Activated CD4-positive, alpha-beta T cell treated with anti-CD3 and anti-CD28 coated beads, Interleukin-2, amount 50 U/mL, for 48 hours (primary cell): ENCODE measurements at places on chromosomes 16 and 17.
A peak's percentile ranks its signal among the peaks of the same experiment; 100 is the strongest.

GRCh38 chr17:78133179-78133951 lies 2.8 kb downstream of the TMC8 start:
- no peak for DNase-seq

DNA sequence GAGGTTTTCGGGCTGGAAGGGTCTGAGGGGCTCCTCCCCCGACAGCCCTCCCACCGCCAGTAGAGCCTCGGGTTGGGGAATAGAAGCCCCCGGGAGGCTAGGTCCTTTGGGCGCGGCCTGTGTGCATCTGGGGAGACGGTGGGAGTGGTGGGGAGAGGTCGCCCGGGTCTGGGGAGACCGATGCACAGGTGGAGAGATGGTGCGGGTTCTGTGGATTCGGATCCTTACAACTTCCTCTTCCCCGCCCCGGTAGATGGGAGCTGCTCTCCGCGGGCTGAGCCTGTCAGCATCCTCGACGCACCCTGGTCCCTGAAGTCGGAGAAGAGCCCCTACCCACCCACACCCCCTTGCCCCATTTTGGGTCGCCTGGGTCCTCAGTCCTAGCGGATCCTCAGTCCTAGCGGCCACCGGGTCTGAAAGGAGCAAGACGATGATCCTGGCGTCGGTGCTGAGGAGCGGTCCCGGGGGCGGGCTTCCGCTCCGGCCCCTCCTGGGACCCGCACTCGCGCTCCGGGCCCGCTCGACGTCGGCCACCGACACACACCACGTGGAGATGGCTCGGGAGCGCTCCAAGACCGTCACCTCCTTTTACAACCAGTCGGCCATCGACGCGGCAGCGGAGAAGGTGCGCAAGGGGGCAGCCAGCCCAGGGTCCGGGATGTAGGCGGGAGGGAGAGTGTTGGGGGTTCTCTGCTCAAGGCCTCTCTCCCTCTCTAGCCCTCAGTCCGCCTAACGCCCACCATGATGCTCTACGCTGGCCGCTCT lies 790 bp downstream of the BCKDK start:
- DNase-seq = no peak

- peak; percentile 52 for DNase-seq
These were observed 2.2 kb upstream of the PLEKHH3 start for GRCh38 chr17:42678951-42679491.

DNA sequence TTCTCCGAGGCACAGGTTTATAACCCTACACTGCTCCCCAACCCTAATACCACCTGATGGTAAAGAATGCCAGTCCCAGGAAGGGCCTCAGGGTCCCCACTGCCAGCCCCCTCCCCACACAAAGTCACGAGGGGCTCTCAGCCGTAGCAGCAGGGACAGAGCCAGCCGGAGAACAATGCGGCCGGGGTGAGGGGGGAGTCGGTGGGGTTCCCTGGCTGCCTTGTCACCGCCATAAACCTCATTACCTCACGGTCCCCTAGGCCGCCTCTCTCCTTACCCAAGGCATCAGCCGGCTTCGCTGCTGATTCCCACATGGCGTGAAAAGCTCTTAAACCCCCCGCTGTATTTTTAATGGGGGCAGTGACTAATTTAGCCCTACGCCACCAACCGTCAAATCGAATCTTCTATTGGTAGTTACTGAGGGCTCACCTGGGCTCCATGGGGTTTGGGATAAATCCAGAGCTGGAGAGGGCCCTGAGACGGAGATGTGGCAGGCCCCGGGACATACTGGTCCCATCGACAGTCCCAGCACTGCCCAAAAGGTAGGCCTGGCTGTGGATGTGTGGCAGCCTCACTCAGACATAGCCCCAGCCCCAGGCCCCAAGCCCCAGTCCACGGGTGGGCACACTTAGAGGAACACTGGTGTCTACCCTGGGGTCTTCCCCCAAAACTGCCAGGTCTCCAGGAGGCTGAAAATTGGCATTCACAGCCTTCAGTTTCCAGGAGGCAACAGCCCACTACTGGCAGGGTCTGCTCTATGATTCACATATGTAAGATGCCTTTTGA lies 115.3 kb downstream of the C16orf78 start:
- DNase-seq = no peak

DNA sequence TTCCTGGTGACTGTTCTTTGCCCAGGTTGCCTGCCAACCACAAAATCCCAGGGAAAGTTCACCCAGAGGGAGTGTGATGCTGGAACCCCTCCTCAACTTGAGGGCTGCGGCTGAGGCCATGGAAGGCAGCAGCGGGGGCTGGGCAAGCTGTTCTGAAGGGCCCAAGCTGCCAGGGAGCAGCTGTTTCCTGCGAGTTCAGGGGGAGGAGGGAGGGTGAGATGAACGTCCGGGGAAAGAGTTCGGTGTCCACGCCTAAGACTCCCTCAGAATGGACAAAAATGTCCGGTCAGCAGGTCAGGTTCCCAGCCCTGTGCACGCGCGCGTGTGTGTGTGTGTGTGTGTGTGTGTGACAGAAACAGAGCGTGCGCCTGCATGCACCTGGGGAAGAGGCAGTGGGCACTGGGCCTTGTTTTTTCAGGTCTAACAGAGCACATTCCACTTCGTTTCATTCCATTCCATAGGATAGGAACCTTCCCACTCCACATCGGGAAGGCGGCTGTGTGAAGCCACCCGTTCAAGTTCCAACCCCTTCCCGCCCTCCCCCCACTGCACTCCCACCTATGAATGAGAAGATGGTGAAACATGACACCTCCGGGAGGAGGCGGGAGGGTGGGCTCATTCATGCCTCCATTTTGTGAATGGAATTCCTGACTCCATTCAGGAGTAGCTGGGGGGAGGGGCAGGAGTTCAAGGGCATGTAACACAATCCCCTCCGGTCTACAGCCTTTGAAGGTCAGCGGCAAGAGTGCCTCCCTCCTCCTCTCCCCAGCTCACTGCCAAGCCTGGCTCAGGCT lies 15.7 kb downstream of the ETV4 start:
- no peak for DNase-seq

DNA sequence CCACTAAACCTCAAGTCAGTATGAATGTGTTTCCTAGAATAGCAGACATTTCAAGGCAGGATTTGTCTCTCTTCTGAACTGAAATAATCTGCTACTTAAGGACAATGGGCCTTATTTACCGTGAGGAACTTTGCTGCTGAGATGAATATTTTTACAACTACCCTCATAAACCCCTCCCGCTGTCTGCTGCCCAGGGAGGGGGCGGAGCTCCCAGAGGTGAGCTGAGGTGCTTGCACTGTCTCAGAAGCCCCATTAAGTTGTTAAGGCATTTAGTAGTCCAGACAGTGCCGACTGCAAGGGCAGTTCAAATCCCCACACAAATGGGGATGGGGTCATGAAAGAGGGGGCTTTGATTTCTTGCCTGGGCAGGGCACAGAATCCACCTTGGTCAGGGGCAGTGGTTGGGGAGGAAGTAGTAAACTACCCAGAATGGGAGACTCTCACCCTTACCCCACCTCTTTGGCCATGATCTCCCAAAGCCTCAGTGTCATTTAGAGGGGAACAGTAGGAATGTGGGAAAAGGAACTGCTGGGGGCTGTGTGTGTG lies 19.2 kb downstream of the HNF1B start:
- no peak for DNase-seq

- DNase-seq = no peak
These were observed 78.1 kb upstream of the BRD7 start for GRCh38 chr16:50446861-50447260.

GRCh38 chr17:43042025-43042628 lies 17.1 kb downstream of the RND2 start:
- no peak for DNase-seq

- no peak for DNase-seq
These were observed 18.9 kb downstream of the TMEM94 start for GRCh38 chr17:75475144-75475835.

- no peak for DNase-seq
These were observed 18.1 kb downstream of the ATMIN start for GRCh38 chr16:81053761-81054160.

DNA sequence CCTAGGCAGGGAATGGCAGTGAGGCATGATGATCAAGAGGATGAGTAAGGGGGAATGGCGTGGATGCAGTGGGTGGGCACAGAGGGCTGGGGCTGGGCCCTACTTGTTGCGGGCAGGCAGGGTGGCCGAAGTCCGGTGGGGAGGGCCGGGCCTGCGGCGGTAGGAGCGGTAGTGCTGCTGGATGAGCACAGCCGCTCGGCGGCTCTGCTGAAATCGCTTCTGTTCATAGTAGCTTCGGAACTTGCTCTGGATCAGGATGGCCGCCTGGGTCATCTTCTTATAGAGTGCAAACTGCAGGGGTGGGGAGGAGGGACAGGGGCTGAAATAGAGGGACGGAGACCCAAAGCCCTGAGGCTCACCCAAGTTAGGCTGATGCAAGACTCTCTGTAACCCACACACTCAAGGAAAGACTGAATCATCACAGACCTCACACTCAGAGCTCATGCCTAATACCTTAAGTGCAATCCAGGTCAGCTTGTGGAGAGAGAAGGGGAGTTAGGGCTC lies 1.5 kb upstream of the SPAG7 start:
- no peak for DNase-seq

DNA sequence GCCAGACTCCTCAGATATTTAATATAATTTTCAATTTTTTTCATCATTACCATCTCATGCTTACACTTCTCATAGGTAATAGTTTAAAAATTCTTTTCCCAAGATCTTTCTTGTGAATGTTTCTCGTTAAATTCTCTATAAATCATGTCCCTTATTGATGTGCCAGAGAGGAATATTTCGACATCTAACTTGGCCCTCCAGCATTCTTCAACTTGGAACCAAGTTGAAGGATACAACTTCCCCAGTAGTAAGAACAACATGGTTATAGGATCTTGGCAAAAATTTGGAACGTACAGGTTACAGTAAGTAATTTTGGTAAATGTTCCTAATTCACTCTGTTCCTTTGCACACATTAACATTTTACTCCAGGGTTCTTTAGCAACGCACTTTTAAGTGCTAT lies 731.8 kb downstream of the CDH11 start:
- no peak for DNase-seq

GRCh38 chr16:51624080-51624775 lies 473.2 kb upstream of the SALL1 start:
- no peak for DNase-seq

- DNase-seq = peak; percentile 36
These were observed 572 bp downstream of the MPG start for GRCh38 chr16:78444-79150.

DNA sequence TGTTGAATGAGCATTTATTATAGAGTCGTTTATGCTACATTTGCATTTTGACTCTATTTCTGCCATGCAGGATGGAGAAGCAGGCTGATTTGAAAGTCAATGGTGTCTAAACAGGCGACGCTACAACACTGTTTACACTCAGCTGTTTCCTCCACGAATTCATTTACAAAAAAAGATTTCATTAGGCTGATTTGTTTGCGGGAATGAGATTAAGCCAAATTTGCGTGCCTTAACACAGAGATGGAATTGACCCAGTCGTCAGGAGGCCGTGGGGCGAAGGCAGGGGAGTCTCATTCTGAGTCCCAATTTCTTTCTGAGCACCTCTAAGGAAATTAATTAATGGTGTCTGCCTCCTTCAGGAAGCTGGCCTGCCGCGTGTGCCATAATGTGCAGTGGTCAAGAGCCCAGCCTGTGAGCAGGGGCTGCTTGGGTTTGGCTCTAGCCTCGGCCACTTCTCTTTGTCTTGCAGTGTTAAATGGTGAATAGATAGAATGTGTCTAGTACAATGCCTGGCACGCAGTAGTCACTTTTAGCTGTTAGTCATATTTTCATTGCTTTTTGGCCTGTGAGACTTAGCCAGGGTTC lies 88.6 kb upstream of the NKD1 start:
- no peak for DNase-seq

DNA sequence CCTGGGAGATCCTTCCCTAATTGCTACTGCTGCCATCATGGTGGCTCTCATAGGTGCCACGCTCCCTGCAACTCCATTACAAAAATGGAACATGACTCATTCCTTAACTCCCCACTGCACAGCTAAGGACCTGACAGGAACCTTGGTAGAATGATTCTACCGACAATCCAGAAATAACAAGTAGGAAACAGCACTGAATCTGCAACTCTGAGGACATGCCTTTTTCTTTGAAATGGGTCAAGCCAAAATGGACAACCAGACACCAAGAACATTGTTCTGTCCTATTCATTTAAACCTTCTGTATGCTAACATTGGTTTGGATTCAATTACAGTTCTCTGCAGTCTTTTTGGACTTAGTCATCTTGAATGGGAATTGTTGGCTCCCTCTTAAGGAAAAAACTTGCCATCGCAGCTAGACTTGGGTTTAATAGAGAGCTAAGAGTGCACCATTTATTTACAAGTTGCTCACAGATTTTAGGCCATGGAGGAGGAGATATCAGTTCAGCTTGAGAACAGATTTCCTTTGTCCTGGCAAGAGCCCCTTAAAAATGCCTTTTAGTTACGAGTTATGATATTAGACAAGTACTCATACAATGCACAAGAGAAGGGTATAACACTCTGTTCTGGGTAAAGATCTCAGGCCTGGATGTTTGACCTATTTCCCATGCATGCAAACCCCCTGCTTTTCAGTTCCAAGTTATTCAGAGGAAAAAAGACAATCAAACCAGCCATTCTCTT lies 20.9 kb upstream of the NSRP1 start:
- DNase-seq = no peak

DNA sequence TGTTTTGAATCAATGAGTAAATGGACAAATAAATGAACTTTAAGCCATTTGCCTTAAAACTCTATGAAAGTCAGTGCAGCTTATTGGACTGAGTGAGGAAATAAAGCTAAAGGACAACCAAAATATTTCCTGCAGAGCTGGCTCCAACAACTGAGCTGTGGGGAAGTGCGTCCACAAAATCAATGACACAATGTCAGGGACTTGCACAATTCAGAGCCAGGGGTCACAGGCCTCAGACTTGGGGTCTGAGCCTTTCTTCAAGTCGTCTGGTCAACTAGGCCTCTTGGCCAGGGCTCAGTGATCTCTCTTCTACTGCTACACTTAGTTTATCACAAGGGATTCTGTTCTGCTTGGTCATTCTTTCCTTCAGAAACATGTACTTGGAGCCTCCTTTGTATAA lies 26.2 kb upstream of the RHBDL3 start:
- no peak for DNase-seq

DNA sequence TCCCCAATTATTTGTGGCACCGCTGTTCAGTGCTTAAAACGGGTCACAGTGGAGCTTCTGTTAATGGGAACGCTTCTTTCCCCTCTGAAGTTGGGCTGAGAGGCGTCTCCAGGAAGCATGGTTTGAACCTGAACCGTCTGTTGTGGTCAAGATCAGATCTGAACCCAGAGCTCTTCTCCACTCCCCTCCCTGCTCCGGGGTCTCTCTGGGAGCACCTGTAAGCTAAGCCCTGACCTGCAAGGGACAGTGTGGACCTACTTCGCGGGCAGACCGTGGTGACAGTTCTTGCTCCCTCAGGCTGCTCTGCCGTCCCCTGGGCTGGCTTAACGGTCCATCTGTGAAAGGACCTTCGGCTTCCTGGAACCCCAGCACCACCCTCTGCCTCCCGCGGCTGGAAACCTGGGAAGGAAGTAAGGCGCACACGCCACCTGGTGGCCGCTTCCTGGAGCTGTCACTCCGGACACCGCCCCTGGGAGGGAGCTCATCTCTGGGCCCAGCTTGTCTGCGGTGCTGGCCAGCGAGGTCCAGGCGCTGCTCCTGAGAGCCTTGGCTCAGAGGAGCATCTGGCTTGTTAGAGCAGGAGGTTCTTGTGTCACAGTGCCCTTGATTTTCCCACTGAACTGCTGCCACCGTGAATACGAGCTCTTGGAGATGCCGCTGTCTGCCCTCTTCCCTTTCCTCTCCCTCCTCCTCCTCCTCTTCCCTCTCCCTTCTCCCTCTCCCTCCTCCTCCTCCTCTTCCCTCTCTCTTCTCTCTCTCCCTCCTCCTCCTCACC lies 518.5 kb upstream of the EEF2KMT start:
- peak; percentile 52 for DNase-seq

- peak; percentile 53 for DNase-seq
These were observed 63.9 kb upstream of the RPH3AL start for GRCh38 chr17:416293-417206.

- no peak for DNase-seq
These were observed 10.2 kb downstream of the PIK3R5 start for GRCh38 chr17:8955021-8955959.
